ENCODE measurements at places on chromosomes 7 and 10. TPM values are rescaled to one million over a fixed set of nuclear protein-coding genes. Genes with fewer than 3 reads are reported as not detected.

Gene CALN1
- not detected for total RNA-seq

Gene KLF14
- 0.58 TPM for total RNA-seq

Gene PON1
- total RNA-seq, result not detected

Gene PNLIPRP1
- total RNA-seq, result not detected

Gene ZCCHC24
- total RNA-seq, result 80.3 TPM

Gene ZP3
- total RNA-seq, result 6.5 TPM

Gene CDC14C
- not detected for total RNA-seq

All from pericardium fibroblast (primary cell).